ENCODE measurements at places on chromosomes 3 and 15. TPM values are rescaled to one million over a fixed set of nuclear protein-coding genes. Genes with fewer than 3 reads are reported as not detected.

SH2D7 gene
- total RNA-seq: not detected

SPESP1 gene
- total RNA-seq: 5.4 TPM

MUC4 gene
- total RNA-seq: not detected

OIP5 gene
- total RNA-seq: 5.1 TPM

CHDH gene
- 3.7 TPM for total RNA-seq

MAN2A2 gene
- total RNA-seq: 8.2 TPM

IVD gene
- 35.7 TPM for total RNA-seq

FBXO40 gene
- total RNA-seq: not detected

GOLGA6L10 gene
- 0.32 TPM for total RNA-seq

FAM107A gene
- total RNA-seq: 0.13 TPM

WDR76 gene
- total RNA-seq: 19.5 TPM

SLC22A13 gene
- total RNA-seq: 0.86 TPM

RASL12 gene
- total RNA-seq: 0.52 TPM

CKMT1B gene
- not detected for total RNA-seq

UBE2E2 gene
- total RNA-seq: 67.2 TPM

C15orf61 gene
- 8.2 TPM for total RNA-seq

SST gene
- not detected for total RNA-seq

BFSP2 gene
- total RNA-seq: not detected

WDR49 gene
- 0.26 TPM for total RNA-seq

AMIGO3 gene
- 0.32 TPM for total RNA-seq

CD200R1 gene
- total RNA-seq: 0.11 TPM

KCNMB2 gene
- not detected for total RNA-seq

LCTL gene
- total RNA-seq: 1.7 TPM

CACNA2D2 gene
- total RNA-seq: not detected
